Activated CD8-positive, alpha-beta memory T cell treated with anti-CD3 and anti-CD28 coated beads for 24 hours (primary cell): ENCODE measurements at places on chromosomes 7 and 10.

DNA sequence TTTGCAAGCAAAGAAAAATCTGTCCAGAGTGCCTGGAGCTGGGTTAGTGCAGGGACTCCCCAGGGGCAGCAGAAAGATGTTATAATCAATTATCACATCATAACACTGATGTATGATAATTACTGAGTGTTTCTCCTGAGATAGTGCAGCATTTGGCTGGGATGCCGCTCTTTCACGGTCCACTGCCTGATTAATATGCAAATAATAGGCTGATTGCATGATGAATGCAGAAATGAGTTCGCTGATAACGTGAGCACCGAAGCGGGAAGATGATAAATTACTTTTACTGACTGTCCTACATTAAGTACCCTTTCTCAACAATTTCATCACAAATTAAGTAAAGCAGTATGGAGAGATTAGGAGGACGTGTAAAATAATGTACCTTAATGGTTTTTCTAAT lies 71.4 kb upstream of the SH2B2 start:
- DNase-seq, result no peak

GRCh38 chr7:22809902-22810642 lies 12.6 kb downstream of the TOMM7 start:
- no peak for DNase-seq

DNA sequence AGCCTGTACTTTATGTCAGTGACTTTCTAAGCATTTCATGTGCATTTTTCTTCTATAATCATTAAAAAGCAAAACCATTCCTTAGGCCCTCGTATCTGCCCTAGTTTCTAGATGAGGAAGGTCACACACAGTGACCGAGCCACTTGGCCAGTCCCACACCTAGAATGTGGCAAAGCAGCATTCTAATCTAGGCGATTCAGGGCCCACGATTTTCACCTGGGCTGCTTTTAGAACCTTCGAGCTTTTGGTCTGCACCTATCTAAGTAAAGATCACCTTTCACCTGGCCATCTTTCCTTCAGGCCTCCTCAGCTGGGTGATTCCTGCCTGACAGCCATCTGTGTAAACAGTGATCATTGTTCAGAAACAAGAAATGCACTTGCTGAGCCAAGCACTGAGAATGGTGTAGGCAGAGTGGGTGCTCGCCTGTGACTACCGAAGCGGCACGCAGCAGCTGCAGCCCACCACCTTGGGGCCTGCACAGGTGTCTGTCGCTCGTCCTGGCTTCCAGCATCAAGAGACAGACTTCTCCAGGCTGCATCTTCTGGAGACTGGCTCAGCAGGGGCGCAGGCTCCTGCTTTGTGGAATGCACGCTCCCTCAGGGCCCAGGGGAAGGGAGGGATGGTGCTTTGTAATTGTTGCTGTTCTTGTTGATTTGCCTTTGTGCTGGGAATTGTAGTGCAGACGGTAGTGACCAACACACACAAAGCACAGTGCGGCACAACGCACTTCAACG lies 149.0 kb upstream of the INSYN2A start:
- DNase-seq, result no peak

- DNase-seq, result no peak
These were observed 108.4 kb downstream of the MKI67 start for GRCh38 chr10:128017822-128018221.

GRCh38 chr10:71638064-71638821 lies 81.3 kb downstream of the C10orf105 start:
- no peak for DNase-seq

GRCh38 chr10:122181041-122181732 lies 89.9 kb upstream of the BTBD16 start:
- DNase-seq, result no peak

GRCh38 chr7:13898957-13899670 lies 90.4 kb downstream of the ETV1 start:
- no peak for DNase-seq

DNA sequence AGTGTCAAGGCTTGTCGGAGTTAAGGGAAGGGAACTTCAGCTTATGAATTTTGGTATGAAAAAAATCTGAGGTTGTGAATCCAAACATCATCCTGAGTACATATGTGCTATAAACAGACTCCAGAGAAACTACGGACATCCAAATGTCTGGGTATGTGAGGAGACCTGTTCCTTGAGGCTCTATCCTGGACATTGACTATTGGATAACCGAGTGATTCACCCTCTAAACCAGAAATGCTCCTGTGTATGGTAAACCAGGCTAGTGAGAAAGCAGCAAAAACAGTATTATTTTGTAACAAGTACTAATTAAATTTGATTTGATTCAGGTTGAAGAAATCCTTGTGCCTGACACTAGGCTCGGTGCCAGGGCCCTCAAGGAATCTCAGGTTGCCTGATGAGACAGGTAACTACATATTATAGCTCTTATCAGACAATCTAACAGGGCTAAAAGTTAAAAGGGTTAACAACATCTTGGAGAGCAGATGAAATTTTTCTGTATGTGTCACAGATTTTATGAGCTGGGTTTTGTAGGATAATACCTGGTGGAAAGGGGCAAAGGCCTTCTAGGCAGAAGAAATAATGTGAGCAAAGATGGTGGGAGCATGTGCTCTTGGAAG lies 10.4 kb upstream of the STOX1 start:
- DNase-seq, result no peak

DNA sequence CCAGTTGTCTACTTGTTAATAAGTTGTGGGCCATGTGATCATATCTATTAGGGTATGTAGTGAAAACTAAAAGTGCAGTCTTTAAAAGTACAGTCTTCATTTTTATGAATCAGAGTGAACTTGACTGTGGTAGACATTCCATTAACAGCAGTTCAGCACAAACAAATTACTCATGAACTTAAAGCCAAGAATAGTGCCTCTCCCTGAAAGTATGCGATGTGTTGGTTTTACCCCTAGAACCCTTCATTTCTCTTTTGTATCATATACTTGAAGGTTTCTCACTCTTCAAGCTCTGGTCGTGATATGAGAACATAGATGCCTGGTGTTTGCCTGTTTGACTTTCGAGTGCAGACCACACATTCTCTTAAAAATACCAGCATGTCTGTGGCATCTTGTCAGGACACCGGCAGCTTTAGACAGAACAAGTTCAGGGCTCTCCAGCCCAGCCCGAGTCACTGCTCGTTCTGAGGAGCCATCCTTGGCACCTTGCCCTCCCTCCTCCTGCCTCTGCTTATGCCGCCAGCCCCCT lies 159.3 kb downstream of the LCOR start:
- DNase-seq, result no peak

GRCh38 chr10:103861505-103861904 lies 6.1 kb upstream of the SH3PXD2A start:
- DNase-seq, result no peak

- no peak for DNase-seq
These were observed 4.2 kb downstream of the PAX2 start for GRCh38 chr10:100749309-100750217.

- no peak for DNase-seq
These were observed 106.4 kb upstream of the SDK1 start for GRCh38 chr7:3194501-3195141.

DNA sequence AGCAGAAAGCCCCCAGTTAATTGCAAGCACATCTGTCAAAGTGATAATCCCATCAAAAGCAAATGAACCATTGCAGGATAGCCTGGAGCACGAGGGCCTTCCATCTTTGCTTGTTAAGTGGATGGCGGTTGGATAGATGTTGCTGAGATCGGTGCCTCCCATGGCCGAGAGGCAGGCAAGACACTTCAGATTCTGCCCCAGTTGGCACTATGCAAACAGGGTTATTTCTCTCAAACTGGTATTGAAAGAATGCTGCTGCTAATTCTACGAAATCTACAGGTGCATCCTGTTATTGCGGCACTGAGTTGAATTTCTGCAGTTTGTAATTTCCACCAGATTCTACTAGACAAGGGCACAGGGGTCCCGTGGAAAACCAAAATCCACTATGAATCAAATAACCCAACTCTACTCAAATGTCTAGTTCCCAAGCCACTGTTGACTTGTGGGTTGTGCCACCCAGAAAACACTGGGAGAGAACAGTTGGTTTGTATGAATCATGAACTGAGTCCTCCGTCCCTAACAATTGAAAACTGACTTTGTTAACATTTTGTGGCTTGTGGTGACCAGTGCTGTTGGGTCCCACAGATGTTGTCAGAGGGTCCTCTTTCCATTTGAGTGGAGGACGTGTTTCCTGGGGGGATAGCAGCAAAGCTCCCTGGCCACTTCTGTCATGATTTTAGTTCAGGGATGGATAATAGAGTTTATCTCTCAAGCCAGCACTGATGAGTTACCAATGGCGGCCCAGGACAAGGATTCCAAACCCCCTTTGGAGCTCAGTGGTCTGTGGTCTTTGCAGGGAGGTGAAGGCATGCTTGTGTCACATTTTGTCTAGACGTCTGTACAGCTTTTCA lies 7.1 kb upstream of the IL2RA start:
- no peak for DNase-seq

DNA sequence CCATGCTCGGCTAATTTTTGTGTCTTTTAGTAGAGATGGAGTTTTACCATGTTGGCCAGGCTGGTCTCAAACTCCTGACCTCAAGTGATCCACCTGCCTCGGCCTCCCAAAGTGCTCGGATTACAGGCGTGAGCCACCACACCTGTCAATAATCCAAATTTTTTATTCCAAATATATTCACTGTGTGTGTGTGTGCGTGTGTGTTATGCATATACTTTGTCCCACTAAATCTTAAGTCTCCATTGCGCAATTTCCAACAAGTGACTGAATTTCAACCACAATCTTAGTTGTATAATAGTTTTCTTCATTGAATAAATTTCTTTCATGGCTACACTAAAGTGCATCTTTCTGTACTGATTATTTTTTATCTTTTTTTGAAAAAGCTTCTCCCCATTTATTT lies 2.7 kb downstream of the KRIT1 start:
- no peak for DNase-seq

DNA sequence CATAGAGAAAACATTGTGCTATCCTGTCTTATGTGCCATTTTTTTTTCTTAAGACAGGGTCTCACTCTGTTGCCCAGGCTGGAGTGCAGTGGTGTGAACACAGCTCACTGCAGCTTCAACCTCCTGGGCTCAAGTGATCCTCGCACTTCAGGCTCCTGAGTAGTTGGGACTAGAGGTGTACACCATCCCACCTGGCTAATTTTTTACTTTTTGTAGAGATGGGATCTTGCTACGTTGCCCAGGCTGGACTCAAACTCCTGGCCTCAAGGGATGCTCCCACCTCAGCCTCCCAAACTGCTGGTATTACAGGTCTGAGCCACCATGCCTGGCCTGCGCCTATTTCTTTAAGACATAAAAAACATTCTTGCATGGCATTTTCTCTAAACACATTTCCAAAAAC lies 20.6 kb downstream of the LYZL1 start:
- no peak for DNase-seq

- no peak for DNase-seq
These were observed 126.7 kb downstream of the TNS3 start for GRCh38 chr7:47454974-47455871.

DNA sequence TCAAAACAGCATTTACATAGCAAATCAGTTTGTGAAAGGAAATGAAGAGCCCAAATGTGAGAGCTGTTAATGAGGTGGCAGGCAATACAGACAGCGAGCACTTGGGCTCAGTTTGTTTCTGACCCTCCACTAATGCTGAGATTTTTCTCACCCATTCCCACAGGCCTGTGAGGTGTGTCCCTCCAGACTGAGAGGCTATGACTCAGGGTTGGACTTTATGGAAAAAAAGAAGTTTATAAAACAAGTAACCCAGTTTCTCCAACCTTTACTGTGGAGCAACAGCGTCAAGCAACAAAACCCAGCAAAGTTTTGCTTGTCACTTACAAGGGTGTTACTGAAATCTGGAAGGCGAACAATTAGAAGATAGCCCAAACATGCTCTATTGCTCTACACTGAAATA lies 4.9 kb upstream of the FEZF1 start:
- no peak for DNase-seq

GRCh38 chr10:101671453-101671852 lies 23.5 kb downstream of the FBXW4 start:
- no peak for DNase-seq

DNA sequence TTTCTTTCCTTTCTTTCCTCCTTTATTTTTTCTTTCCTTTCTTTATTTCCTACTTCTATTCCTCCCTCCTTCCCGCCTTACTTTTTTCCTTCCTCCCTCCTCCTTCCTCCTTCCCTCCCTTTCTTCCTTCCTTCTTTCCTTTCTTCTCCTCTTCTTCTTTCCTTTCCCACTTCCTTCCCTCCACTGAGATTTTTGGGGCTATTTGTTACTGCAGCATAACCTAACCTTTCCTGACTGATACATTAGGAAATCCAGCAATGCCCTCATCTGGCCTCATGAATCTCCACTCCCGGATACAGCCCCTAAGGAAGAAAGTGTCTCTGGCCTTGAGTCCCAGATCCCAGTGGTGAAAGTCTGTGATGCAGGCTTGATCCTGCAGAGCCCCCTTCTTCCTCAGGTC lies 38.6 kb upstream of the BAIAP2L1 start:
- no peak for DNase-seq

DNA sequence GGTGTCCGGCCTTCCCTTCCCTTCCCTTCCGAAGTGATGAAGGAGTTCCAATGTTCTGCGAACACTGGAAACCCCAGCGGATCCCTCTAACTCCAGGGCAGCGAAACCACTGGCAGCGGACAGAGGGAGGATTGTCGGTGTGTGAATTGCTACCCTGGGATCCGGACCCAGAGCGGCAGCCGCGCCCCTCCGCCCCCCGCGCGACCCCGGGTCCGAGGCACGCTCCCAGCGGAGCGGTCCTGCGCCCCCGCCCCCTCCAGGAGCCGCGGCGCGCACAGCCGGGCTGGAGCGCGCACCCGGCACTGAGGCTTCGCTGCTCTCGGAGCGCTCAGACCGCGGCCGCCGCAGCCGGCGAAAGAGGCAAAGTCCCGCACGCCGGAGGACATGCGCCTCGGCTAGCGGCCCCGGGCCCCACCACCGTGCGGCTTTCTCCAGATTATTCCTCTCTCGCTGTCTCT lies at the start of gene PTPRZ1:
Gene PTPRZ1 (plus strand): TSS at position 331 of the 458 bp plus-strand sequence. CDS start 339 bp downstream, outside the sequence.
- no peak for DNase-seq

DNA sequence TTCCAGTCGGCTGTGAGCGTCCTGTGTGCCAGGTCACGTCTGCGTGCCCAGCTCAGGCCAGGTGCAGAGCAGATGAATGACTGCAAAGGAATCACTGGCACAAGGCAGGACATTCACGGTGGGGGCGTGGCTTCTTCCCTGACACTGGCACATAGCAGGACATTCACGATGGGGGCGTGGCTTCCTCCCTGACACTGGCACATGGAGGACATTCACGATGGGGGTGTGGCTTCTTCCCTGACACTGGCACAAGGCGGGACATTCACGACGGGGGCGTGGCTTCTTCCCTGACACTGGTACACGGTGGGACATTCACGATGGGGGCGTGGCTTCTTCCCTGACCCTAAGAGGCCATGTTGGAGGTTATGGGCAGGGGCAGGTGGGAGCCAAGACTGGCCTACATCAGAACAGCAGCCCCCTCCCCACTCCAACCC lies 64.3 kb downstream of the MYL10 start:
- no peak for DNase-seq

GRCh38 chr7:101832205-101832631 lies 14.8 kb downstream of the CUX1 start:
- DNase-seq, result no peak

- DNase-seq, result no peak
These were observed 6.3 kb downstream of the FAS start for GRCh38 chr10:88996927-88997326.

- no peak for DNase-seq
These were observed 211.8 kb downstream of the SKIDA1 start for GRCh38 chr10:21313691-21314090.
